ENCODE measurements at places on chromosomes 16 and 17. TPM values are rescaled to one million over a fixed set of nuclear protein-coding genes. Genes with fewer than 3 reads are reported as not detected.

VAT1L gene
- 43.1 TPM for total RNA-seq

CTCF gene
- 13.4 TPM for total RNA-seq

HYDIN gene
- total RNA-seq = 0.30 TPM

SLFN14 gene
- not detected for total RNA-seq

ABCA6 gene
- 4.5 TPM for total RNA-seq

DYNLL2 gene
- 16.0 TPM for total RNA-seq

NTN1 gene
- 0.59 TPM for total RNA-seq

TLCD3B gene
- under 0.01 TPM for total RNA-seq

YPEL2 gene
- total RNA-seq = 19.0 TPM

ITGAD gene
- total RNA-seq = not detected

ZNF652 gene
- total RNA-seq = 11.1 TPM

CBLN1 gene
- total RNA-seq = not detected

CCDC200 gene
- total RNA-seq = not detected

SBK1 gene
- total RNA-seq = not detected

DCUN1D3 gene
- 43.4 TPM for total RNA-seq

CDR2 gene
- 73.5 TPM for total RNA-seq

CSH2 gene
- total RNA-seq = not detected

TOB1 gene
- 11.3 TPM for total RNA-seq

GNAO1 gene
- total RNA-seq = 0.30 TPM

TMEM88 gene
- 4.3 TPM for total RNA-seq

CD79B gene
- total RNA-seq = not detected

ADAT1 gene
- total RNA-seq = 80.5 TPM

ARHGDIG gene
- 0.28 TPM for total RNA-seq

TEX19 gene
- not detected for total RNA-seq

OR4D1 gene
- not detected for total RNA-seq

HSPB9 gene
- total RNA-seq = 0.14 TPM

GPRC5C gene
- total RNA-seq = 0.09 TPM

SLC52A1 gene
- total RNA-seq = under 0.01 TPM

SLC16A13 gene
- total RNA-seq = 0.59 TPM

HIC1 gene
- 67.7 TPM for total RNA-seq

SLC12A3 gene
- total RNA-seq = not detected

PRCD gene
- total RNA-seq = 1.2 TPM

KRT40 gene
- not detected for total RNA-seq

KCNH4 gene
- not detected for total RNA-seq

GPR139 gene
- not detected for total RNA-seq

MT1E gene
- 79.6 TPM for total RNA-seq

CCL13 gene
- 0.59 TPM for total RNA-seq

ACSM3 gene
- total RNA-seq = 0.28 TPM

DOC2B gene
- total RNA-seq = not detected

EFCAB13 gene
- 9.2 TPM for total RNA-seq

CPHXL2 gene
- total RNA-seq = not detected

CDC6 gene
- total RNA-seq = 2.1 TPM

HS3ST3A1 gene
- 36.3 TPM for total RNA-seq

IGSF6 gene
- not detected for total RNA-seq

SDF2 gene
- 79.6 TPM for total RNA-seq

PRR11 gene
- total RNA-seq = 2.1 TPM

CTRB1 gene
- not detected for total RNA-seq

TAF1C gene
- total RNA-seq = 19.0 TPM

HOXB5 gene
- not detected for total RNA-seq

EARS2 gene
- 61.9 TPM for total RNA-seq

TCAP gene
- 0.30 TPM for total RNA-seq

Data from smooth muscle cell of the umbilical artery (primary cell).